ENCODE measurements at places on chromosomes 4 and X.
A peak's percentile ranks its signal among the peaks of the same experiment; 100 is the strongest.

GRCh38 chr4:74237425-74237966 lies 70.8 kb upstream of the EPGN start:
- DNase-seq, result no peak

- no peak for DNase-seq
Measured at GRCh38 chrX:39296472-39296871, 495.2 kb downstream of the MID1IP1 start.

GRCh38 chr4:183967266-183967665 lies 62.2 kb downstream of the STOX2 start:
- DNase-seq, result no peak

DNA sequence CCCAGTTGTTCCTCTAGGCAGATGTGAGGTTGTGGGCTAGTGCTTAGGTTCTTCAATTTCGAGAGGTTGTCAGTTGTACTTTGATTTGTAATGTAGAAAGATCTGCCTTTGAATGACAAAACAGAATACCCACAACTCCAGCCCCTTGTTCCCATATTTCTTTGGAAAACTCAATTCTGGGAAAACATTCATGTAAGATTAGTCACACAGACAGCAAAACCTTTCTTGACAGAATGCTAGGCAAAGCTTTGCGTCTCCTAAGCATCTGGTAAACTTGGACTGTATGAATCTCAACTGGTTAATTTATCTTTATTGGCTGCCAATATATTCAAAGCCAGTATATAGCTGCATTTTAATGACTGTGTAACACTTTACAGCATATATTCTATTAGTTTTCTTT lies 34.9 kb downstream of the NOCT start:
- DNase-seq, result no peak

DNA sequence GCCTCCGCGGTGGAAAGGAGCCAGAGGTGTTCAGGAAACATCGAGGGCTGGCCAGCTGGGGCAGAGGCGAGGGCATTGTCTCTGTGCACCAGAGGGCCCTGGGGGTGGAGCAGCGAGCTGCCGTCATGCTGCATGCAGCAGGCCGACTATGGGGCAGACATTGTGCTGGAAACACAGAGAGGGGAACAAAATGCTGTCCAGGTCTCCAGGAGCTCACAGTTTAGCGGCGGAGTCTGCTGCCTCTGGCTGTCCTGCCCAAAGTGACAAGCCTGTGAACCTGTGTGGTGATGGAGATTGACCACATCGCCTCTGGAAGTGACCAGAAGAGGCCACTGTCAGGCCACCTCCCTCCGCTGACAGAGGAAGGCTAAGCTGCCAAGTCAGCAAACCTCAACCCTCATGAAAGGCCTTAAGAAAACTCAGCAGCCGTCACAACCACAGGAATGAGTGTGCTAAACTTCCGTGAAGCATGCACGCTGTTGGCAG lies 20.1 kb upstream of the SASH3 start:
- peak; percentile 87 for DNase-seq

GRCh38 chrX:107646735-107647134 lies 18.4 kb downstream of the PRPS1 start:
- no peak for DNase-seq

Measured in activated CD4-positive, alpha-beta T cell treated with anti-CD3 and anti-CD28 coated beads, Interleukin-2, amount 10 ng/mL, durations not matched to agents 24 days and 14 days (primary cell).